ENCODE measurements at places on chromosomes 3 and 15. TPM values are rescaled to one million over a fixed set of nuclear protein-coding genes. Genes with fewer than 3 reads are reported as not detected.

The CMC1 gene
- 11.3 TPM for total RNA-seq

The C3orf49 gene
- not detected for total RNA-seq

The BCL2A1 gene
- total RNA-seq = not detected

The CHRNB4 gene
- total RNA-seq = not detected

The SLC9C1 gene
- total RNA-seq = not detected

The GABRB3 gene
- 0.05 TPM for total RNA-seq

The ANKUB1 gene
- total RNA-seq = not detected

The FRMD4B gene
- 87.6 TPM for total RNA-seq

The TRANK1 gene
- total RNA-seq = 16.8 TPM

The VIPR1 gene
- 1.4 TPM for total RNA-seq

The SRGAP3 gene
- 0.76 TPM for total RNA-seq

The CCDC80 gene
- 7.6 TPM for total RNA-seq

The LMLN gene
- 7.4 TPM for total RNA-seq

The ANKRD34C gene
- total RNA-seq = not detected

The FAM107A gene
- total RNA-seq = 74.4 TPM

The STXBP5L gene
- not detected for total RNA-seq

The C3orf22 gene
- total RNA-seq = not detected

The CCDC54 gene
- not detected for total RNA-seq

Measured in glomerular endothelial cell (primary cell).